Activated naive CD4-positive, alpha-beta T cell (primary cell): ENCODE measurements at places on chromosomes 11 and 22.

- DNase-seq = no peak
These were observed 142.2 kb downstream of the WNT7B start for GRCh38 chr22:45834795-45835194.

- no peak for DNase-seq
These were observed 4.9 kb downstream of the RAB3IL1 start for GRCh38 chr11:61912530-61912898.

DNA sequence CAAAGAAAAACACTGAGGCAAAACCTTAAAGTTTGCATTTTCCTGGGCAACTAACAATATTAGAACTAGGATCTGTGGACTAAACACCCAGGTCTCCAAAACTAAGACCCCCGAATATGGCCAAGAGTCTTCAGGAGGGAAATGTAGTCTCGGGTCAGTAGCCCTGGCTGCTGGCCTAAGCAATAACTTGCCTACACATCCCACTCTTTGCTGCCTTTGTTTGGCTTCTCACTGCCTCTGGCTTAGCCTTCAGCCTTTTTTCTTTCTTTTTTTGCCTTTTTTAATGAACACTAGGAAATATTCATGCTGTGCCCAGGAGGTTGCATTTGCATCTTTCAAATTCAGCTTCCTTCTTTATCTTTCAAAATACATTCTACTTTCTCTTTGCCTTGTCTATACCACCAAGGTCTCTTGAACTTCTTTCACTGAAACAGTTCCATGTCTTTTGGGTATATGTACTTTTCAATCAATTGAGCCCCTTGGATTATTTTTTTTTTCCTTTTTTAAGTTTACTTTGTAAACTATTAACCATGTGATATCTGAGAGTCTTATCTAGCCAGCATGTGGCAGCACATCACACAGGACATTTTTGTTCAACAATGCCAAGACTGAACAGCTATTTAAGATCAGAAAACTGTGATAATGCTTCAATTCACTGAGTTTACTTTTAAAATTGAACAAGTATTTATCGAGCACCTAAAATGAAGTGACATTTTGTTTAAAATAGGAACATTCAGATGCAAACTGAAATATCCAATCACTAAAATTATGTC, 165.0 kb upstream of the TRPC6 start:
- no peak for DNase-seq

DNA sequence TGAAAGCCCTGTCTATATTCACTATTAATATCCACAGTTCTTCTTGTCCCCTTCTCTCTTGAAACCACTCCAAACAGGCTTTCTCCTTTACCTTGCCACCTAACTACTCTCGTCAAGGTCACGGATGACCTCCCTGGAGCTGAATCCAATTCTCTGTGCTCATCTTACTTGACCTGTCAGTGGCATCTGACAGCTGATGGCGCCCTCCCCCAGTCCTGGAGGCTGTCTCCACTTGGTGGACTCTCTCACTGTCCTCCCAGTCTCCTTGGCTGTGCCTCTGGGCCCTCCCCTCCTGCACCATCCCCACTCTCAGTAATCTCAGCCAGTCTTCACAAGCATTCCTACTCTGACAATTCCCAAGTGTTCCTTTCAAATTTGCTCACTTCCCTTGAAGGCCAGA, 8.7 kb downstream of the TNKS1BP1 start:
- DNase-seq = no peak

DNA sequence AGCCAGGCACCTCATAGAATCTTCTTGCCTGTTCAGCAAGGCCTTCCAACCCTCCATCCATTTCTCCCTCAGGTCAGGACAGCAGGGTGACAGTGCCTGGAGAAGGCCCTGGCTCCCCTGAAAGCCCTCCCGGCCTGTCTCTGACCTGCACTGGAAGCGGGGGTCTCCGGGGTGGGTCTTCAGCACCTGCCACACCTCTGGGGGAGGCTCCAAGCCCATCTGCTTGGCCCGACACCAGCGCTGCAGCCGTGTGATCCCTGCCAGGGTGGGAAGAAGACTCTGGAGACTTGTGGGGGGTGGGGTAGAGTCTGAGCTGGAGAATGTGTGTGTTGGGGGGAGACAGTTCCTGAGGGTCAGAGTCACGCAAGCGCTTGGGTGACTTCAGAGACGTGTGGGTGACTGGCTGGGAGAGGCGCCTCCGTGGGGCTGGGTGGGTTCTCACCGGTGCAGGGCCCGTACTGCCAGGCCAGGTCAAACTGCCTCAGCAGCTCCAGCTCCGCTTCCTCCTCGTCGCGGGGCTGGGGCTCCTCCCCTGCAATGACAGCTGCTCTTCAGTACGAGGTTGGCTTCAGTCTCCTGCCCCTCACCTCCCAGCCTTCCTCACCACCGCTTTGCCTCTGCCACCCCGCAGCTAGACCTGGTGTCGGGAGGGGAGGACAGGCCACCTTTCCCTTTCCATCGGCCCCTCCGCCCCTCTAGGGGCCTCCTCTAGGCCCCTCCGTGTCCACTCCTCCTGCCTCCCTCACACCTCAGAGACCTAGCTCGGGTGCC, 615 bp downstream of the POLD4 start:
- no peak for DNase-seq

DNA sequence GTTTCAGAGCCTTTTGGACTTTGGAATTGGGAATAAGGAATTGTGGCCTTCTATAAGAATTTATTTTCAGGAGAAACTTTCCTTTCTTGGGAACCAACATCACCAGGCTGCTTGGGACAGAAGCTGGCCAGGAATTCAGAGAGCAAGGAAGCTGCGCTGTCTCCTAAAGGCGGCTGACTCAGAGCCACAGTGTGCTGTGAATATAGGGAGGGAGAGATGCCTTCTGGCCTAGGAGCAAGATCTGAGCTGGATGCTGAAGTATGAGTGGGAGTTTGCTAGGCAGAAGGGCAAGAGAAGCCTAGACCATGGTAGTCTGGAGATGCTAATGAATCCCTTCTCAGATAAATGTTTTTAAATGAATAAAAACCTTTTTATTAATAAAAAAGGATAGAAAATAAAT, 213.7 kb upstream of the TBCEL start:
- DNase-seq = no peak

- no peak for DNase-seq
These were observed 89.7 kb upstream of the CARD18 start for GRCh38 chr11:105229257-105229656.

DNA sequence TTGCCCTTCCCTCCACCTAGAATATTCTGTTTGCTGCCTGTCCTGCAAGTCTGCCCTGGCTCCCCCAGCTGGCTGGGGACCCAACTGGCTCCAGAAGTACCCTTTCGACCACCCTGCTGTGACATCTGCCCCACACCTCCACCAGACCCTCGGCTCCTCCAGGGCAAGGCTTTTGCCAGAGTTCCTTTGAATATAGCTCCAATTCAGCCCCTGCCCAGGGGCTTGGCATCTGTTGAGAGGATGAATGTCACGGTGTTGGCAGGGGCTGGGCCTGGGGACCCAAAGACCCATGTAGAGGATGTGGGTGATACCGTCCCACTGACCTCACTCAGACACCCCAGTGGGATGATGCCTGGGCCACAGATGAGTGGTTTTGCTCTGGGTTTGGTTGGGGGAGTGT, 4.0 kb downstream of the NLRP6 start:
- no peak for DNase-seq

- DNase-seq = no peak
These were observed 21.5 kb downstream of the RANGAP1 start for GRCh38 chr22:41264408-41264941.

DNA sequence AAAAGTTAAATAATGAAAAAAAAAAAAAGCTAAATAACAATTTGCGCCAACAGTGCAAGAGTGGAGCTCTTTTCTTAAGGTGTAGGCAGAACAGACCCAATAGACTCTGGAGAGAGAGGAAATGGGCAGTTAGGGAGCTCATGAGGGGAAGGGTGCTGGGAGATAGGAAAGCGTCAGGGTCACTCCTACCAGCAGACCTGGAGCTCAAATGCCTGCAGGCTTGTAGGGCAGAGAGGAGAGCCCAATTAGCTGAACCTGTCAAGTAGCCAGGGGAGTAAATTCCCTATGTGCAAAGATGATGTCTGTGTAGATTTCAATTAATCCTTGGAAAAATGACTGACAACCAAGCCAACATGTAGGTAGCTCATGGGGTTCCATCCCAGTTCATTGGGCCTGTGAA, 73.0 kb downstream of the RAB30 start:
- DNase-seq = no peak

GRCh38 chr11:119942583-119943297, 195.2 kb downstream of the TRIM29 start:
- no peak for DNase-seq

GRCh38 chr22:46935506-46936377, 173.3 kb downstream of the TBC1D22A start:
- DNase-seq = no peak

DNA sequence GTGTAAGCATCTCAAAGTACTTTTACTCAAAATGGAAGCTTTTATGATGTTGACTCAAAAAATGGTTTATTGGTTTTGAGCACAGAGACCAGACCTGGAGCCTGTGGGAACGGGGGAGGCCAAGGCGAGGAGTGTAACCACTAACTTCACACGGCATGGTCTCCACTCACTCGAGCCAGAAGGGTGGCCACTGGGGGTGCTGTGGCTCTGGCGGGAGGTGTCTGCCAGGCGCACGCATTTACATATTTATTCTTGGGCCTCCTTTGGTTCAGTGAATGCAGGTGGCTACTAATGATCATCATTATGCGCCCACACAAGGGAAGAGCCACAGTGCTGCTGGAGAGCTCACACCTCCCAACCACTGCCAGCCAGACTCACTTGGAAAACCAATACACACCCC, 64.6 kb downstream of the FLRT1 start:
- DNase-seq = no peak

DNA sequence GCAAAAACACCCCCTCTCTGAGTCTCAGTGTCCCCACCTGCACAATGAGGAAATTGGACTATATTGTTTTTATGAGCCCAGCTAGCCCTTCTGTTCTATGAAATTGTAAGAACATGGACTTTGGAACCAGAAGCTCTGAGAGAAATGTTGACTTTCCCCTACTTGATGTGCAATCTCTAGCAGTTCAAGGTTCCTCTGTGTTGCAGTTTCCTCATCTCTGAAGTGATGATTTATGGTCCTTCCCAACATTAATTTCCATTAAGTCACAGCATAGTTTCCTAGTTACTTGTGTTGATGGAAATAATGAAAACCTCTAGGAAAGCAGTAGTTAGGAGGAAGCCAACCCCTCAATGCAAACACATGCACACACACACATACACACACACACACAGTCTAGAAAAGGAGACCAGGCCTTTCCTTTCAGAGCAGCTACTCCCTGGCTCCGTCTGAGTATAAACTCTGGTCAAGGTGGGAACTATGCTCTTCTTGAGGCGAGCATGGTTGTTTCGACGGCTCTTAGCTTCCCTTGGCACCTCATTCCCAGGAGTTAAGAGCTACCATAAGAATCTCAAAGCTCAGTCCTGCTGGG, 518.4 kb downstream of the SOX6 start:
- DNase-seq = no peak

DNA sequence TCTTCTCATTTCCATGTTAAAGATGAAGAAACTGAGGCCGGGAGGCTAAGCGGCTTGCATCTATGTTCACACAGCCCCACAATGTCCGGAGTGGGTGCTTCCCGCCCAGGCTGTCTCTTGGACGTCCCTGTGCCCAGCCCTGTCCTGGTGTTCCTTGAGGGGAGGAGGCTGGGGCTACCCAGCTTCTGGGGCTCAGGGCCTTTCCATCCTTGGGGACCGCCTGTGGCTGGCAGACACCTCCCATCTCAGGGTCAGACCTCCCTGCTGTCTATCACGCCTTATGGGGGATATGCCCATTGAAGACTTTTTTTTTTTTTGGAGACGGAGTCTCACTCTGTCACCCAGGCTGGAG, 95.5 kb downstream of the WNT7B start:
- DNase-seq = no peak

DNA sequence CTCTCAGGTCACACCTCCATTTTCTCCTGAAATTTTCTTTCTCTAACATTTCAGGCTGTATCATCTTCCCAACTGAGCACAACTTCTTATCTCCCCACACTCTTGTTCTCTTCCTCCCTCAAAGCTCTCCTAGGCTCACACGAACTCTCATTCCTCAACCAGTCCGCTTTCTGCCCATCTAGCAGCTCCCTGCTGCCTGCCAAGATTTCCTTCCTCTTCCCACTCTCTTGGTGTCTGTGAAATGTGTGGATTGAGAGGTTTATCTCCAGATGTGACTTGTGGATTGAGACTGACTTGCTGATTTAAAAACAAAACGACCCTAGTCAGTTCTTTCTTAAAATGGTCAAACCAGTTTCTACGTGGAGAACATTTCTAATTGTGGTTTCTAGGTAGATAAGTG, 106.3 kb downstream of the MTNR1B start:
- DNase-seq = no peak

DNA sequence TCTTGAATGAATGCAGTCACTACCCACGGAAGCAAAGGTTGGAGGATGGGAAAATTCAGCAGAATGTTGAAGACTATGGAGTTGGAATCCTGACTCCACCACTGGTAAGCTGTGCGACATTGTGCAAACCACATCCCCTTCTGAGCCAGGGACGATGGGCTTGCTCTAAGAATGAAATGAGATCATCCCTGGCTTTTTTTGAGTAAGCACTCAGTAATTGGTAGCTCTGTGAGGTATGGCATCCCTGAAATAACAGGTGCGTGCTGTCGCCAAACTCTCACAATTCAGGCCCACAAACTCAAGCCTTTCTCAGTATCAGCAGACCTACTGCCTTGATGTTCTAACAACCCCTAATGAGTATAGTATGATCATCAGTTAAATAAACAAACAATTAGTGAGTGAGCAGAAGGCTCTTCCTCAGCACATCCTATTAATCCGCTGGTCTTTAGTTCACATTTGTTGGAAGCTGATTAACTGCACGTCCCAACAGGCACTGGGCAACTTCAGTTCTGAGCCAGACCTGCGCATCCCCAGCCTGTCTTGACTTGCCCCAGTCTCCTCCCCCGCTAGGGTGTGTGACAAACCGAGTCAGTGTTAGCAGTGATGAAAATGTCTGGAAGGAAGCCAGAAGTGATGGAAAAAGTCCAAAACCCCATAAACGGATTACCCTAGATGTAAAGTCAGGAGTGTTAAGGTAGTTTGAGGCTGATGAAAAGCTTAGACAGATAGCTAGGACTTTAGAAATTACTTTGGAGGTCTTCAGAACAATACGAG, 235.5 kb downstream of the GRIK4 start:
- DNase-seq = no peak

DNA sequence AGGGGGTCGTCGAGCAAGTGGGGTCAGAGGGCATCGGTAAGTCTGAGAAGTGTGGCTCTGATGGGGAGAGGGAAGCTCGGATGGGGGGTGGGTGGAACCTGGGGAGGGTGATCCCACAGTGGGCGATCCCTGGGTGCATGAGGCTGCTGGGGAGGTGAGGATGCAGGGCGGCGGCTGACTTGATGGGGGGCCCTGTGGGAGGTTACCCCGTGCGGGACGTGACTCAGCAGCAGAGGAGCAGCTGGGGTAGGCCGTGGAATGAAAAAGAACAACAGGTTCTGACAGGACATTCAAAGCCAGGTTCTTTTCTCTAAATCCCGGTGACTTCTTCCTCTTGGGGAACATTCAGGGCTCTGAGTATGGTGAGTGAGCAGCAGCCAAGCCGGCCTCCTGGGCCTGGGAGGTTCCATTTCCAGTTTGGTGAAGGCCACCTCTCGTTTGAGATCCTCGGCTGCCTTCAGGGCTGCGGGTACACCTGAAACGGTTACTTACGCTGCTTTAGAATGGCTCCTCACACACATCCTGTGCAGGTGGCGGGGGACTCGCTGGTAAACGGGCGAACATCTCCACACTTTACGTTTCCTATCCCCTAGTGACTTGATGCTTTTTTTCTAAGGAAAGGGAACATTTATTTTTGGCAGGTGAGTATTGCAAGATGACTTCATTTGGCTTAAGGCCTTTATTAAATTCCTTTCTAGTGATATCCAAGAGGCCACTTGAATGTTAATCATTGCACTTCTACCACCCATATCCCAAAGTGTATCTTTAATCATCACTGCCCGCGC, 278.2 kb downstream of the TBC1D22A start:
- DNase-seq = no peak

- DNase-seq = no peak
These were observed 34.4 kb upstream of the CALCB start for GRCh38 chr11:15038963-15039362.
